Smooth muscle cell of the brain vasculature (primary cell): ENCODE measurements at places on chromosomes 16 and 17.

DNA sequence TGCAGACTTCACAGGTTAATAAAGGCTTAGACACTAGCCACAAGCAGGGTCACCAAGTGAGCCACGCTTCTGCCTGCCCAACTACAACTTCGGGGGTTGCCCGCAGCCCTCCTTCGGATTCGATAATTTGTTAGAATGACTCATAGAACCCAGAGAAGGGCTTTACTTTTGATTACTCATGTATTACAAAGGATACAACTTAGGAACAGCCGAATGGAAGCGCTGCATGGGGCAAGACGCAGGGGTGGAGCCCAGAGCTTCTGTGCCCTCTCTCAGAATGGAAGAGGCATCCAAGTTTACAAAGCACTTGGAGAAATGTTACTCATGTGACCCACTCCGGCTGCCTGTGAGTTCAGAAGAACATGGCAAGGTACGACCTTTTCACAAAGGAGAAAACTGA is 7.5 kb upstream of the CDH5 start:
- DNase-seq: no peak

GRCh38 chr17:32912218-32912897 is 15.6 kb upstream of the TMEM98 start:
- DNase-seq: no peak

DNA sequence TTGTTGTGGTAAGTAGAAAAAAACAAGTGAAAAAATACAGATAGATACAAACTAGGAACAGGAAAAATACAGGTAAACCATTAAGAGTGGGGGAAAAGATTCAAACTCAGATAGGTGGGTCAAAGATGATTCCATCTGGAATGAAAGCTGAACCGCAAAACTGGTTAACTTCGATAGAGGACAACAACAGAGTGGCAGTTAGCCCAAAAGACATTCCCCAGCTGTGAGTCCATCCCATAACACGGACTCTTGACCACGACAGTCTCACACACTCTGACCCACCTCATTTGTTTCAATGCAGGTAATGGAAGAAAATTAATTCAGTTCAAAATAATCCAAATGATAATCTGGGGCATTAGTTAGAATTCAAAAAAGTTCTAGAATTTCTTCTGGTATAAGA is 13.5 kb downstream of the ELAC2 start:
- DNase-seq: no peak

GRCh38 chr17:17979778-17980177 is 7.1 kb downstream of the DRC3 start:
- DNase-seq: no peak

- no peak for DNase-seq
Measured at GRCh38 chr16:88442727-88443576, 10.1 kb upstream of the ZFPM1 start.

GRCh38 chr17:41127371-41127770 is 3.4 kb upstream of the KRTAP4-12 start:
- DNase-seq: no peak

GRCh38 chr16:2009791-2010510 is at the start of gene ZNF598:
TSS of gene ZNF598 (minus strand) at chr16:2009821.
- DNase-seq: peak; percentile 51

DNA sequence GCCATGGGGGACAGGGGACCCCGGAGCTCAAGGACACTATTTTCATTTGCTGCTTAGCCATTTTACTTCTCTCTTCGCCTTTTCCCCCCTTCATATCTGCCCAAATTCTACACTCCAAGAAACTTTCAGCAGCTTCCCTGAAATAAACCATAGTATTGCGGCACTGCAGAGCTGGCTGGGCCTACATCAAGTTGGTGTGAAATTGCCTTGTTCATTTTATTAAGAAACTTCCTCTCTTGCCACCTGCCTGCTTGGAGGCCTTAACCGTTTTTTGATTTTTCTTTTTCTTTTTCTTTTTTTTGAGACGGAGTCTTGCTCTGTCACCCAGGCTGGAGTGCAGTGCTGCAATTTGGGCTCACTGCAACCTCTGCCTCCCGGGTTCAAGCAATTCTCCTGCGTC is 7.4 kb upstream of the CPNE2 start:
- DNase-seq: no peak

DNA sequence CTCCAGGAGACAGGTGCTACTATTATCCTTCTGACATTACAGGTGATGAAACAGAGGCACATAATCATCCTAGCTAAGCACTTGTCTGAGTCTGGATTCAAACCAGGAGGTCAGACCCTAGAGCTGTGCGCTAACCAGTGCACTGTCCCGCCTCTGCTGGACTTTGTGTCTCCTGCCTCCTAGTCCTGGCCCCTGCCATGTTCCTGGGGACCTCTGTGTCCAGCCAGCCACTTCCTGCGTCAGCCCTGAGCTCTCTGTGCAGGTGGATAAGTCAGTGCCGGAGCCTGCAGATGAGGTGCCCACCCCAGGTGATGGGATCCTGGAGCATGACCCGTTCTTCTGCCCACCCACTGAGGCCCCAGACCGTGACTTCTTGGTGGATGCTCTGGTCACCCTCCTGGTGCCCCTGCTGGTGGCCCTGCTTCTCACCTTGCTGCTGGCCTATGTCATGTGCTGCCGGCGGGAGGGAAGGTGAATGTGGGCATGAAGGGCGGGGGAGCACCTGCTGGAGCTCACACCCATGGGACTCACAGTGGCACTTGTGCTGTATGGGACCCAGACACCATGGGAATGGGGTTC is 4.2 kb downstream of the SGCA start:
- no peak for DNase-seq

DNA sequence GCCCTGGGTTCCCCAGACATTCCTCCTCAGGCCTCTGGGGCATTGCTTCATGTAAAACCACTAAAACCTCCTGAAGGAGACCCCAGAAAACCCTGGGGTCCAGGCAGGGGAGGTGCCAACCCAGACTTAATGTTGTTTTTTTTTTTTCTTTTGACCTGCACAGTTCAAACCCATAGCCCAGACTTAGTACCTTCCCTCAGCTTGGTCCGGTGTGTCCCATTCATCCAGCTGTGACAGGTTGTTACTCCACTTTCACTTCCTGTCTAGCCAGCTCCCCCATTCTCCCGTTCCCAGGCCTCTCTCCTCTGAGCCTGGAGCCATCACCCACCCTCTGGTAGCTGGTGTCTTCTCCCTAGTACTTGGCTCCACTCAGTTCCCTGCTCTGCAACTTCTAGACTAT is 4.8 kb downstream of the CDR2L start:
- DNase-seq: no peak

GRCh38 chr17:82373731-82374625 is 2.4 kb downstream of the UTS2R start:
- DNase-seq: no peak

DNA sequence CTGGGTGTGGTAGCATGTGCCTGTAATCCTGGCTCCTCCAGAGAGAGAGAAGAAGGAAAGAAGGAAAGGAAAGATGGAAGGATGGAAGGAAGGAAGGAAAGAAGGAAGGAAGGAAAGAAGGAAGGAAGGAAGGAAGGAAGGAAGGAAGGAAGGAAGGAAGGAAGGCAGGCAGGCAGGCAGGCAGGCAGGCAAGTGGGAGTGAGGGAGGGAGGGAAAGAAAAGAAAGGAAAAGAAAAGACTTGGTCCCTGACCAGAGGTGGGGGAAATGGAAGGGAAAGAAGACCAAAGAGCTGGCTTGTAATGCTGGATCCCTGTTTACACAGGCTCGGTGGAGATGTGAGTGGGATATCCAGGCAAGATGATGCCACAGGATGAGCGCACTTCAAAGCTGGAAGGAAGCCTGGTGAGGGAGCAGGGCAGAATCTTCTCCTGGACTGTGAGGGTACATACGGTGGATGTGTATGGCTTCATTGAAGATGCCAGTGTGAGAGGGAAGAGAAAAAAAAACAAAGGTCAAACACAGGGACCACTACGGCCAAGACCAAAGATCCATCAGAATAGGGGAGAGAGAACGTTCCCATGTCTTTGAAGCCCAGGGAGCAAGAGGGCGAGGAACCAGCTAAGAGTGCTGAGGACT is 2.1 kb downstream of the CES1 start:
- DNase-seq: no peak

GRCh38 chr16:47480410-47480809 is 19.3 kb downstream of the PHKB start:
- no peak for DNase-seq

DNA sequence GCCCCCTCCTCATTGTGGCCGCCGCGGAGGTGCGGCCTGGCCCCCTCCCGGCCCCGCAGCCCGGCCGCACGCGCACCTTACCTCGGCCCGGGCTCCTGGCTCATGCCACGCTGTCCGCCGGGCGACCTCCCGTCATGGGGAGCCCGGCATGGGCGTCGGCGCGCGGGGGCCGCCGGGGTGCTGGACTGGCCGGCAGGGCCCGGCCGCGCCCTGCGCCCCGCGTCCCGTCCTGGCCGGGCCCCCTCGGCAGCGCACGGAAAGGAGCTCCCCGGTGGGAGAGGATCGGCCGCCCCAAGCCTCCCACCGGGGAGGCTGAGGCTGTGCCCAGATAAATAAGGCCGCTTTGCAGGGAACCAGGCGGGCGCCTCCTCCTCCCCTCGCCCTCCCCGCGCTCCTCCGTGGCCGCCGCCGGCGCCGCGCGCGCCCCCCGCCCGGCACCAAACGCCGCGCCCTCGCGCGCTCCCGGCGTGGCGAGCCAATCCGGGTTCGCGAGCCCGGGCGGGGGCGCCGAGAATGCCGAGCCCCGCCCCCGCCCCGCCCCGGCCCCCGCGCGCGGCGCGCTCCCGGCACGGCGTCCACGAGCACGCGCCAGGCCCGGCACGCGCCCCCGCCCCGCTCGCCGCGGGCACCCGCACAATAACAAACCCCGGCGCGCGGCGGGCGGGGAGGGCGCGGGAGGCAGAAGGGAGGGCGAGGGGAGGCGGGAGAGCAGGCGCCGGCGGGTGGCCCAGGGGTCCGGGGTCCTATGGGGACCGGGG is at the start of gene FBXL16:
TSS of gene FBXL16 (minus strand) at position 371 of the 758 bp plus-strand sequence. CDS start 8,396 bp downstream, outside the sequence.
- DNase-seq: no peak

GRCh38 chr17:42980766-42981397 is 517 bp downstream of the RUNDC1 start:
- no peak for DNase-seq

- DNase-seq: no peak
Measured at GRCh38 chr16:63749276-63749675, 1372.6 kb downstream of the CDH11 start.

GRCh38 chr16:1545044-1546040 is 11.9 kb downstream of the TMEM204 start:
- DNase-seq: no peak

DNA sequence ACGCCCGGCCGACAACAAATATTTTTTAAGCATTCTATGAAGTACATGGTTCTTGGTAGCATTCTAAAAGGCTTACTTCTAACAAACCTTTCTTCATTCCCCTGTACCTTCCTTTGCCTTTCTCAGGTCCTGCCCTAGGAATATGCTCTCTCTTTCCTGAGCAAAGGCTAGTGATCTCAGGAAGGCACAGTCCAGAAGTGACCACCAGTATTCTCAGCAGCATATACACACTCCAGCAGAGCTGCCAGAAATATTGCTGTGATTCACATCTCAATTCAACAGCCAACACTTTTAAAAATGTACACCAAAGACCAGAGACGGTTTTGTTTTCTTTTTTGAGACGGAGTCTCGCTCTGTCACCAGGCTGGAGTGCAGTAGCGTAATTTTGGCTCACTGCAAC is 41.4 kb upstream of the ANKFY1 start:
- no peak for DNase-seq

- no peak for DNase-seq
Measured at GRCh38 chr16:85041219-85042166, 13.9 kb downstream of the KIAA0513 start.

GRCh38 chr16:86270696-86271095 is 239.6 kb upstream of the FOXF1 start:
- DNase-seq: no peak

DNA sequence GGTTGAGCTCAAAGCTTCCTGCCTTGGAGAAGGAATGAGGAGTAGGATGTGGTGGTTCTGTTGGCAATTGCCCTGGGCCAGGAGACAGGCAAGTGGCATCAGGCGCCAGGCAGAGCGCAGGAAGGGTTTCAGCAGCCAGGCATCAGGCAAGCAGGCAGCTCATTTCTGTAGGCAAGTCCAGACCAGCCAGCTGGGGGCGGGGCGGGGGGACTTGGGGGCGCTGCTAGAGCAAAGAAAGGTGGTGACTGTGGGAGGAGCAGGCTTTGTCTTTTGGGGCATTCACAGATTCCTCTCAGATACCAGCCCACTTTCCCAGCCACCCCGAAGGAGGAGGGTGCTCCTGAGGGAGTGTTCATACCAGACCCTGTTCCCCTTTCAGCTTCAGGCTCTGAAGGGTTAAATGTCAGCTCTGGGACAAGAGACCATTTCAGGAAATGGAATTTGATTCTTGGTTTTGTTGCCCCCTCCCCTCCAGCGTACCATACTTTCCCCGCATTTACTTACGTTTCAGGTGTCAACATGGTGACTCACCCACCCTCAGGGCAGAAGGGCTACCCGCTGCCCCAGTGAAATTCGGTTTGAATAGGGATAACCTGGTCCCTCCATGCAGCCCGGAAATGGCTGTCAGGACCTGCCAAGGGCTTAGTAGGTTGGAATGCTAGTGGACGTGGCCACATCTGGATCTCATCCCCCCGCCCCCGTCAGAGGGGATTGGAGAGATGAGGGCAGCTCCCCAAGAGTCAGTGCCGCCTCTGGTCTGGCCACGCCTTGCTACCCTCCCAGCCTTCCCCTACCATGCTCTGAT is 13.2 kb downstream of the NGFR start:
- DNase-seq: no peak

DNA sequence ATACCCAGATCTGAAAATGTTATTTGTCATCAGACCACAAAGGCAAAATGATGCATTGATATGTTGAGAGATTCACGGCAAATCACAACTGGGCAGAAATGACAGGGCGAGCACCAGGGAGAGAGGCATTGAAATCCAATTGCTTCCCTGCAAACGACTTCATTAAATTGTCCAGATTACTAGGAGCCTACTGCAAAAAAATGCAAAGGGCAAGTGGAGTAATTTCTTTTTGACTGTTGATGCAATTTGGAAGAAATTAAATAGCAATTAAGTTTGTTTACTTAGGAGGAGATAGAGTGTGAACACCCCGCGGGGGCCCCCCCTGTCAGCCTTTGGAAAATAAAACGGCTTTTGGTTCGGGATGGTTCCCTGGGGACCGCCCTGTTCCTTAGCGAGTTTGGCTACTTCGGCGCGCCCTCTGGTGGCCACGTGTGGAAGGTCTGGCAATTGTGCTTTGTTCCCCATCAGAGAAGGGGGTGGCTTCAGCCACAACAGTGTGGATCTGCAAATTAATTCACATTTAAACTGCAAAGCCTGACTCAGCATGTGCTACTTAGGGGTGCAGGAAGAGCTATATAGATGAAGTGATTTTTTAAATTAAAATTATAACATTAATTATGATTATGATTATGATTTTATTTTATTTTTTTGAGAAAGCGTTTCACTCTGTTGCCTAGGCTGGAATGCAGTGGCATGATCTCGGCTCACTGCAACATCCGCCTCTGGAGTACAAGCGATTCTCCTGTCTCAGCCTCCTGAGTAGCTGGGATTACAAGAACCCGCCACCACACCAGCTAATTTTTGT is 14.5 kb upstream of the TMC7 start:
- DNase-seq: peak; percentile 31

DNA sequence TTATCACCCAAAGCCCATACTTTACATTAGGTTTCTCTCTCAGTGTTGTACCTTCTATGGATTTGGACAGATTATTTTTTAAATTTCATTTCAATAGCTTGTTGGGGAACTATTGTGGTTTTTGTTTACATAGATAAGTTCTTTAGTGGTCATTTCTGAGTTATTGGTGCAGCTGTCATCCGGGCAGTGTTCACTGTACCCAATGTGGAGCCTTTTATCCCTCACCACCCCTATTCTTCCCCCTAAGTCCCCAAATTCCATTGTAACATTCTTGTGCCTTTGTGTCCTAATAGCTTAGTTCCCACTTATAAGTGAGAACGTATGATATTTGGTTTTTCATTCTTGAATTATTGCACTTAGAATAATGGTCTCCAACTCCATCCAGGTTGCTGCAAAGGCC is 57.5 kb downstream of the SLFN11 start:
- no peak for DNase-seq
